ENCODE measurements at places on chromosomes 2 and 18.

DNA sequence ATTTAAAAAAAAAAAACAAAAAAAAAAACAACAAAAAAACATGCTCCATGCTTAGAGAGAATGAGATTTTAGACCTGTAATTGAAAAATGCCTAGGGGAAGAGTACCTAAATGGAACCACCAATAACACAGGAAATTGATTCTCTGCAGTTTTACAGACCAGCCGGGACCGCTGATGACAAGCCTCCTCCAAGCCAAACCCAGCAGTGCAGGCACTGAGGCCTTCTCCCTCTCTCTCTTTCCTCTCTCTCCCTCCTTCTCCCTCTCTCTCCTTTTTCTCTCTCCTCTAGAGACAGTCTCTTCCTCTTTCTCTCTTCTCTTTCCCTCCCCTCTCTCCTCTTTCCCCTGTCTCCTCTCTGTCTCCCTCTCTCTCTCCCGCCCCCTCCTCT lies 228.8 kb upstream of the COPS8 start:
- no peak for DNase-seq

GRCh38 chr2:105468582-105469042 lies 69.8 kb upstream of the FHL2 start:
- no peak for DNase-seq

DNA sequence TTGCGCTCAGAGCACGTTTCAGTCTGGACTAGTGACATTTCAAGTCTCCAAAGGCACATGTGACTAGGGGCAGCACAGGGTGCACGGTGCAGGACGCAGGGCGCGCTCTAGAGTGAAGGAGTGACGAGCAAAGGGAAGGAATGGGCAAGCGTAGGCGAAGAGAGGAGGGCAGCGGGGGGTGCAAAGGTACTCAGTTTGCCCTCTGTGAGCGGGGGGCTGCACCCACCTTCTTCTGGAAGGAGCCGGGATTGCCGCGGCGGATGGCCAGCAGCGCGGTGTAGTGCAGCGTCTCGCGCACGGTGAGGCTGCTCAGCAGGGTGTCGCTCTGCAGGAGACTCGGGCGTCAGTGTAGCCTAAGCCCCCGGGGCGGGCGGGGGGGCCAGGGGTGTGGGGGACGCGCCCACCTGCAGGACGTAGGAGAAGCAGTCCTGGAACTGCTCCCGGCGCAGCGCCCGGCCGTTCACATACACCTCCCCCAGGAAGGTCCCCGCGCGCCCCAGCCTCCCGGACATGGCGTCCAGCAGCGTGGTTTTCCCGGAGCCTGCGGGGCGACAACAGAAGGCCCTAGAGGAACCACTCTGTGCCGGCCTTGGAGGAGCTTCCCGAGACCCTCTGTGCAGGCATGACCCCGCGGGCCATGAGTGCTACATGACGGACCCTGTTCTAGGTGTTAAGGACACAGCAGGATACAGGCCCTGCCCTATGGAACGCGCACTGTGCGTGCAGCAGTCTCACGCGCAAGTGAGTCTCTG lies 6.9 kb downstream of the ABCG5 start:
- DNase-seq: no peak

- DNase-seq: no peak
Observed at GRCh38 chr2:133591164-133591563, 22.9 kb upstream of the NCKAP5 start.

DNA sequence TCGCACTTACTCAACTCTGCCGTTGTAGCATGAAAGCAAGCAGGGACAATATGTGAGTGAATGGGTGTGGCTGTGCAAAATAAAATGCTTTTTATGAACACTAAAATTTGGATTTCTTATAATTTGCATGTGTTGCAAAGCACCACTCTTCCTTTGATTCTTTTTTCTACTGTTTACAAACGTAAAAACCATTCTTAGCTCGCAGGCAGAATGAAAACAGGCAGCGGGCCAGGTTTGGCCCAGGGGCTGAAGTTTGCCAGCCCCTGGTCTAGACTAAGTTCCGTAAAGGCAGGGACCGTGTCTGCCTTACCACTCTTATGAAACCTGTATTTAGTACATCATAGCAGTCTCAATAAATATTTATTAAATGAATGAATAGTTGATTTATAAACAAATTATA lies 83.7 kb upstream of the SPATS2L start:
- DNase-seq: no peak
